Activated CD4-positive, alpha-beta T cell treated with anti-CD3 and anti-CD28 coated beads, Interleukin-2, amount 10 ng/mL, durations not matched to agents 7 days and 5 days (primary cell): ENCODE measurements at places on chromosomes 16 and 17.

GRCh38 chr16:1916640-1916990 is 1.6 kb downstream of the HS3ST6 start:
- H3K36me3 ChIP-seq, result no peaks in the 10 kb centered on the region
- DNase-seq, result no peak
- H3K4me3 ChIP-seq, result no peak overlapping the region
- H3K27me3 ChIP-seq, result peaks cover 49% of the 10 kb centered on the region
- H3K4me1 ChIP-seq, result no peaks in the 10 kb centered on the region

GRCh38 chr16:67105246-67105645 is 4.5 kb upstream of the PHAF1 start:
- no peaks in the 10 kb centered on the region for H3K27me3 ChIP-seq
- H3K4me1 ChIP-seq, result peaks cover 6% of the 10 kb centered on the region
- H3K4me3 ChIP-seq, result no peak overlapping the region

DNA sequence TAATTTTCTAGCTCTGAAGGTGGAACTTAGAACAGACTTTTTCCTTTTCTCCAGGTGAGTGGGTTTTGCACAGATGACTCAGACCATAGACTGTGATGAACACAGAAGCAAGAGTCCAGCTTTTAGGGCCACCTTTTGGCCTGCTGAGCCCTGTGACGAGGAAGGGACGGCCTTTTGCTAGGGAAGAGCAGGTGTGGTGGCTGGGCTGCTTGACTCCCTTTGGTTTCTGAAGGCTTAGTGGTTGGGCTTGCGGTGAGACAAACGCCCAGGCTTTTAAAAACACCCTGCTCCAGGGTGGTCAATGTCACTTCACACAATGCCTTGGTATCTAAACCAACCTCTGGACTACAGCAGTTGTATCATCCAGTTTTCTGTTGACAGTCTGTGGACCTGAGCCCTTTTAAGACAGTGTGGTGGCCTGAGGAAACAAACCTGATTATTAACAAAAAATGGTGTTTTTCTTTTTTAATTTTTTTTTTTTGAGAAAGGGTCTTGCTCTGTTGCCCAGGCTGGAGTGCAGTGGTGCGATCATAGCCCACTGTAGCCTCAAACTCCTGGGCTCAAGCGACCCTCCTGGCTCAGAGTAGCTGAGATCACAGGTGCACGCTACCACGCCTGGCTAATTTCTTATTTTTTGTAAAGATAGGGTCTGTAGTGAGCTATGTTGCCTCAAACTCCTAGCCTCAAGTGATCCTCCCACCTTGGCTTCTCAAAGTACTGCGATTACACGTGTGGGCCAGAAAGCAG is 134.0 kb downstream of the SNX29 start:
- no peaks in the 10 kb centered on the region for H3K27me3 ChIP-seq
- no peak for DNase-seq
- H3K4me1 ChIP-seq, result no peaks in the 10 kb centered on the region

GRCh38 chr16:4091240-4092012 is 24.8 kb downstream of the ADCY9 start:
- H3K4me1 ChIP-seq, result peaks cover 13% of the 10 kb centered on the region
- H3K27me3 ChIP-seq, result no peaks in the 10 kb centered on the region
- H3K4me3 ChIP-seq, result no peak overlapping the region
- no peak for DNase-seq
- H3K36me3 ChIP-seq, result no peaks in the 10 kb centered on the region

DNA sequence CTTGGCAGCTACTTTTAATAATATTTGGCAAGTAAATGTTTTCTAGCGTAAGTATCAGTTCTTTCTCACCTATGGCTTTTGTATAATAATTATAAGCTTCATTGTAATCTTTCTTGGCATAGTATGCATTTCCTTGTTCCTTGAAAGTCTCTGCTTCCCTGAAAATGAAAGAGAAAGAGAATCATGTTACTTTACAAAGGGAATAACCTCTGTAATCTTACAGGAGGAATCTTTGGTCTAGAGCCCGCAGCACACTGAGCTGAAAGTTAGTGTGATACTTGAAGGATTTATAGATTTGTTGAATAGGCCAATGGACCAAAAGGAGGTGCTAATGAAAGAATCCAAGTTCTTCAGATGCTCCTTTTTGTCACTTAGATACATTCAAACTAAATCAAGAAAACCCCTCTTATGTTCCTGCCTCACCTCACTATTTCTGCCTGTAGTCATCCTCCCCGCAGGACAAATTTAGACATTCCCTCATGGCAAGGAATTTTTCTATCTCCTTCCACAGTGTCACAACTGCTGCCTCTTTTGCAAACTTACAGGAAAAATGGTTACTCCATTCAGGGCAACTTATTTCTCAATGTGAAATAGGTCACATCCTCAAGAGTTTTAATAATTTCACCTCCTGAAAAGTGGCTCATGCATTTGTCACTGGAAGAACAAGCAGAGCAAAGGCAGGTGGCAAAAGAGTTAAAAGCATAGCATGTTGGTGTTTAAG is 16.7 kb downstream of the DNAJC7 start:
- peaks cover 28% of the 10 kb centered on the region for H3K4me1 ChIP-seq
- H3K36me3 ChIP-seq, result peaks cover 35% of the 10 kb centered on the region
- H3K27ac ChIP-seq, result no peak overlapping the region
- no peak for DNase-seq

DNA sequence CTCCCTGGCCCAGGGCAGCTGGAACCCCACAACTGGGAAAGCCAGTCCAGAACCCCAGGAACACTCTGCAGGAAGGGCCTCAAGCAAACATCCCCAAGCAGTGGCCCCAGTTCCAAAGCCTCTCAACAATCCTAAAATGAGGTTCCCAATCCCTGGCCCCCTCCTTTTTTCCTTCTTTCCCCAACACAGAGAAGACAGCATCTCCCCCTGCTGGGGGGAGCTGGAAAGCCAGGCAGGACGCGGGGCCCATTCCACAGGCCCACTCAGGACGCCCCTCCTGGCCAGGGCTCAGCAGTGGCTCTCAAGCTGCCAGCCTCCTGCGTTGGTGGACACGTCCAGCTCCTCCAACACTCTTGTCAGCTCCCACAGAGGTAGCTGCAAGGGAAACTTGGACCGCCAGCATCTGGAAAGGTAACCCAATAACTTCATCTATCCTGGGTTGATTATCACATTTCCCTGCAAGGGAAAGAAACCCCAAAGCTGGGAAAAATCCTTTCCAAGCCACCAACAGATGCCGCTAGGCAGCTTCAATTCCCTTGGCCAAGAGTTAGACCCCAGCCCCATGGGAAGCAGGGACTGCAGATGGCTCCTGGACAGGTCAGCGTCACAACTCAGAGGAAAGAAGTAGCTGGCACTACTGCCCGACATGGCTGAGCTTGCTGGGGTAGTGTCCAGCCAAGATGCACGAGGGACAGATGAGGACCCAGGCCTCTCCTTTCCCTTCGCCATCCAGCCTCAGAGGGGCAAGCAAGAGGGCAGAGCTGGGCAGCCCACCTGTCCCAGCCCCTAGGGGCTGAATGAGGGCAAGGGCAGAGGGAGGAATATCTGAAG is 7.6 kb downstream of the HDAC5 start:
- H3K4me1 ChIP-seq, result peaks cover 17% of the 10 kb centered on the region
- no peaks in the 10 kb centered on the region for H3K36me3 ChIP-seq
- H3K27ac ChIP-seq, result no peak overlapping the region
- peak; percentile 30 for DNase-seq
- no peaks in the 10 kb centered on the region for H3K27me3 ChIP-seq
- H3K4me3 ChIP-seq, result no peak overlapping the region

GRCh38 chr17:35900708-35901480 is 20.7 kb upstream of the CCL5 start:
- H3K27ac ChIP-seq, result peak overlapping the region; percentile 52
- H3K4me3 ChIP-seq, result peak overlapping the region; percentile 4
- H3K27me3 ChIP-seq, result peaks cover 7% of the 10 kb centered on the region
- H3K4me1 ChIP-seq, result peaks cover 57% of the 10 kb centered on the region

DNA sequence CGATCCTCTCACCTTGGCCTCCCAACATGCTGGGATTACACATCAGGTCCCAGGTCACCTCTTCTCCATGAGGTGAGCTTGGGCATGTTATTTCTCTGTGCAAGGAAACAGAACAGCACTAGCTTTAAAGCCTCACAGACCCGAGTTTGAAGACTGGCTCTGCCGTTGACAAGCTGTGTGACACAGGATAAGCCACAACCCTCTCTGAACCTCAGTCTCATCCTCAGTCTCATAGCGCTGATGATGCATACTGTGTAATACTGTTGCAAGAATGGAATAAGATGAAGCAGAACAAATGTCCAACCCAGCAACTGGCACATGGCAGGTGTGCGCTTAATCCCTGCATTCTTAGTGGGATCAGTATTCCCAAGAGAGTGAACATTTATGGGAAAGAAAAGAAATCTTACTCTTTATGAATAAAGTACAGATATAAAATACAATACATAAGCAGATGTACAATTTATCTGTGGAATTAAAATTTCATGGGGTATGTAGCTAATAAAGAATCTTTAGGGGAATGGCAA is 43.5 kb downstream of the ABAT start:
- H3K4me1 ChIP-seq, result no peaks in the 10 kb centered on the region
- H3K36me3 ChIP-seq, result no peaks in the 10 kb centered on the region
- DNase-seq, result no peak
- H3K4me3 ChIP-seq, result no peak overlapping the region
- H3K27me3 ChIP-seq, result no peaks in the 10 kb centered on the region

DNA sequence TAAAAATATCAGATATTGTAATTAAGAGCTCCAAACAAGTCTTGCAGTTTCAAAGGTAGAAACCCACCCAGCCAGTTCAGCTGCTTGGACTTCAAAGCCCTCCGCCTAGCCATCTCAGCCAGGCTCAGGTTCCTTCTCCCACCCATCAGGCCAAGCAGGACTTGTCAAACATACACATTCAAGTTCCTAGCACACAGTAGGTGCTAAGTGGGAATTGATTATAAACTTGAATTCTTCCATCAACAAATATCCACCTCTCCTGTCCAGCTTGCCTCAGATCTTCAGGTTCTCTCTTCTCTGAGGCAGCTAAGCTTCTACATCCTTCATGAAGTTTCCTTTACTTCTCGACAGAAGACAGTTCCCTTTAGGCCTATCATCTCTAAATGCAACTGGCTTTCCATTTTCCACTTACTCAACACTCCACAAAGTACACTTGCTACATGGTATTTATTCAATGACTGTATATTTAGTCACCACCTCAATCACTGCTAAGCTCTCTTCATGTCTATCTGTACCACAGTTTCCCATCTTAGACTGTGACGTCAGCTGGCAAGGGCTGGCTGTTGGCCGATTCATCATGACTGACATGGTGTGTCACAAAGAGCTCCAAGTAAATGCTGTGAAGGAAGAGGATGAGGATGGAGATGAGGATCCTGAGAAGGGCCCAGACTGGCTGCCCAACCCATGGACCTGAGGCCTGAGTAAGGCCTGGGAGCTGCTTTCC is 13.3 kb upstream of the COG7 start:
- peaks cover 25% of the 10 kb centered on the region for H3K36me3 ChIP-seq
- no peak overlapping the region for H3K4me3 ChIP-seq
- no peak overlapping the region for H3K27ac ChIP-seq

GRCh38 chr17:77287432-77288068 is 146.8 kb downstream of the SEC14L1 start:
- H3K36me3 ChIP-seq, result no peaks in the 10 kb centered on the region
- no peak overlapping the region for H3K4me3 ChIP-seq
- DNase-seq, result no peak
- H3K27ac ChIP-seq, result no peak overlapping the region

- H3K4me3 ChIP-seq, result no peak overlapping the region
- peaks cover 4% of the 10 kb centered on the region for H3K36me3 ChIP-seq
- DNase-seq, result no peak
- H3K4me1 ChIP-seq, result peaks cover 51% of the 10 kb centered on the region
- H3K27me3 ChIP-seq, result peaks cover 3% of the 10 kb centered on the region
These were observed 11.3 kb upstream of the PRR29 start for GRCh38 chr17:63986821-63987220.

GRCh38 chr16:49457196-49457595 is 83.6 kb downstream of the C16orf78 start:
- no peak overlapping the region for H3K4me3 ChIP-seq
- H3K27me3 ChIP-seq, result no peaks in the 10 kb centered on the region
- no peak for DNase-seq
- peaks cover 12% of the 10 kb centered on the region for H3K4me1 ChIP-seq
- H3K36me3 ChIP-seq, result peaks cover under 1% of the 10 kb centered on the region

DNA sequence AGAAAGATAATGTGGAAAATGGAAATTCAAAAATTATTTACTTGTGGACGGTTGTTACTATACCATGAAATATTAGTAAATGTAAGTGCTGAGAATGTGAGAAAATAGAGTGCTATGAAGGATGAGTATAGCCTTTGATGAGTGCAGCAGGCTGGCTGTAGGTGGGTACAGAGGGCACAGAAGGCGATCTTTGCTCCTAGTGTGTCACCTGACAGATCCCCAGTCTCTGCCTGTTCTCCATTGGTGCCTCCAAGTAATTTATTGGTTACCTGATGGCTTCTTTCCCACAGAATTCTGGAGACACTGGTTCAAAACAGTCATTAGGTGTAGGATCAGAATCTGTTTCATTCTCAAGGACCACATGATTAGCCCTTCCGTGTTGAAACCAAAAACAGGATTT is 28.9 kb downstream of the ABCA9 start:
- DNase-seq, result no peak
- H3K27ac ChIP-seq, result no peak overlapping the region
- peaks cover 10% of the 10 kb centered on the region for H3K27me3 ChIP-seq
- H3K36me3 ChIP-seq, result no peaks in the 10 kb centered on the region

DNA sequence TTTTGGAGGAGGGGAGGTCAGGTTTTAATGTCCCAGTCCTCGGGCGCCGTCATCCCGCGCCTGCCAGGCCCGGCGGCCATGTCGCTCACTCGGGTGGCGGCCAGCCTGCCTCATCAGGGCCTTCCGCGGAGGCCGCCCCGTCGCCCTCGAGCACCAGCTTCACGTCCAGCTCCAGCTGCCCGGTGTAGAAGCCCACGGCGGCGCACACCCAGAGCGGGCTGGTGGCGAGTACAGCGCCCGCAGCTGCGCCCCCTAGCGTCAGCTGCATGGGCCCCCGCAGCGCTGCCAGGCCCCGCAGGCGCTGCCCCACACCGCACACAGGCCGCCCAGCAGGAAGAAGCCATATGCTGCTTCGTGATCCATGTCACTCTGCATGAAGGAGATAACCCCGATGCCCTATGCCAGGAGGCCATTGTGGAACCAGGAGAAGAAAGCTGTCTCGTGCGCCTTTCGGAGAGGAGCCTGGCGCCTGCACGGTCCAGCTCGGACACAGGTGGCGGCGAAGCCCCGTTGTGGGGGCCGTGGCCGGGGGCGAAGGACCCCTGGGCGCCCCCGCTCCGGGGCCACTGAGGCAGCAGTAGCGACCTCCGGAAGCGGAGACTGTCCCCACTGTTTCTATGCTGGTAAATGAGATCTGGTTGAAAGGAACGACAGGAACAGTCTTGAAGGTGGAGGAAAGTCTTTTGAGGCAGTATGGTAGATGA is 9.6 kb downstream of the AP2B1 start:
- H3K27ac ChIP-seq, result no peak overlapping the region
- H3K36me3 ChIP-seq, result peaks cover 56% of the 10 kb centered on the region
- DNase-seq, result no peak
- H3K4me3 ChIP-seq, result no peak overlapping the region

DNA sequence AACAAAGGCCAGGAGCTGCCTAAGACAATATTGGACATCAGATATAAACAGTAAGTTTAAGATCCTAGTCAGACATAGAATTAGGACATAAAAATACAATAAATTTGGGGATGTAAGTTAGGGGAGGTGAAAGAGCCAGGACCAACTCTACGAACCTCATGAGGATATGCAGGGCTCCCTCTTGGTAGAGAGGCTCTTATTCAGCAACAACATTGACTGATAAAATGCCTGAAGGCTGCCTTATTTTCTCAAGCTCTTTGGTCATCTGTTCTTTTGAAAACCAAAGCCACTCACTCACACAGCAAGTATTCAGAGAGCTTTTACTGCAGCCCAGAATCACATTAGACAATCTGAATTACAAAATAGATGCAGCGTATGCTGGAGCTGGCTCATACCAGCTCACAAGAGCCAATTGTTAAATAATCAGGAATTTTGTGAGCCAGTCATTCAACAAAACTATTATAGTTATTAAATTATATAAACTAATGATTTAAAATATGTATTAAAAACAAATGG is 108.6 kb upstream of the CLEC3A start:
- no peaks in the 10 kb centered on the region for H3K4me1 ChIP-seq
- peaks cover 3% of the 10 kb centered on the region for H3K27me3 ChIP-seq
- no peaks in the 10 kb centered on the region for H3K36me3 ChIP-seq
- no peak overlapping the region for H3K4me3 ChIP-seq
- H3K27ac ChIP-seq, result no peak overlapping the region
